ENCODE measurements at places on chromosomes 5 and 9. TPM values are rescaled to one million over a fixed set of nuclear protein-coding genes. Genes with fewer than 3 reads are reported as not detected.

The THBS4 gene
- total RNA-seq: 2.2 TPM

The TOR4A gene
- 6.6 TPM for total RNA-seq

The CA9 gene
- 0.90 TPM for total RNA-seq

The XPA gene
- 8.5 TPM for total RNA-seq

The GLT6D1 gene
- not detected for total RNA-seq

The CARTPT gene
- not detected for total RNA-seq

The RNF20 gene
- 36.1 TPM for total RNA-seq

The MTX3 gene
- total RNA-seq: 13.3 TPM

The COL5A1 gene
- 0.12 TPM for total RNA-seq

The NDUFB6 gene
- total RNA-seq: 75.7 TPM

The SPINK13 gene
- total RNA-seq: not detected

The C1QTNF3 gene
- 2.5 TPM for total RNA-seq

The MARCHF3 gene
- total RNA-seq: 4.4 TPM

The TEX48 gene
- total RNA-seq: 1.2 TPM

The RGS14 gene
- total RNA-seq: 47.2 TPM
